ENCODE measurements at places on chromosomes 1 and 21.

DNA sequence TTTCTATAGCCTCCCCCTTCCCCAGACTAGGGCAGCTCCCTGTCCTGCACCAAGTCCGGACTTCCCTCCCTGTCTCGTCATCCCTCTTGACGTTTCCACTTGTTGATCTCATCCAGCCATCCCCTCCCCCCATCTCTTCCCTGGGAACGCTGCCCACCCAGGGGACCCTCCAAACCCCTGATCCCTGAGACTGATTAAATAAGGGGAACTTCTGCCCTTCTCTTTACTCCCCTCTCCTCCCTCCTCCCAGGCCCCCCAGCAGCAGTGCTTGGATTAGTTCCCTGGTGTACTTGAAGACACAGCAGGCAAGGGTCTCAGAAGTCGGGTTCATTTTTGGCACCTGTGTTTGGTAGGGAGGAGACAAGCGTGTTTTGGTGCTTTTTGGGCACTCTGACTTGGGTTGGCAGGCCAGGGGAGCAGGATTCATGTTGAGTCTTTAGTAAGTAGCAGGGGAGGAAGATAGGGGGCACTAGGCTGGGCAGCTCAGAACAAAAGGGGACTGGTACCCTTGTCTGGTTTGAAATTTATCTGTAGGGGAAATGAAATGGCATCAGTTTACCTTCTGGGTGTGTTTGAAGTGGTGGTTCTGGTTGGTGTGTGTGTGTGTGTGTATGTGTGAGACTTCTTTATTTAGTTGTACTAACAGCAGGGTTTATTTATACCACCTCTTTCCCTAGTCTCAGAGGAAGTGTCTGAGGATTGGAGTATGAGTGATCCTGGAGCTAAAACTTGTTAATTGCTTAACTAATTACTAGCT, 11.1 kb downstream of the VANGL2 start:
- DNase-seq = peak; percentile 65

DNA sequence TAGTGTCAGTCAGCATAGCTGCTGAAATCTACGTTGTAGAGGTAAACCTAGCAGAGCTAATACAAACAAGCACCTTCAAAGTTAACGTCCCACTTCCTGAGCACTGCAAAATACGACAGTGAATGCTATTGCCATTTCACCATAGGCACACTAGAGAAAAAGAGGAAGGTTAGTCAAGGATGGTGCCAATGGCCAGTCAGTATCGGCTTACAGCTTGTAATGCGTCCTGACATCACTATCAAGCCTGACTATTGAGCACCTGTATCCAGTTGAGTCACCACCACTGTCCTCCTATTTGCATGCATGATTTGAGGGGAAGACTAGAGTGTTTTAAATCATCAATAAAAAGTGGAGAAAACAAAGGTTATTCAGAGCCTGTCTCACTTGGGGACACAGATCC, 34.4 kb downstream of the NUCKS1 start:
- no peak for DNase-seq

DNA sequence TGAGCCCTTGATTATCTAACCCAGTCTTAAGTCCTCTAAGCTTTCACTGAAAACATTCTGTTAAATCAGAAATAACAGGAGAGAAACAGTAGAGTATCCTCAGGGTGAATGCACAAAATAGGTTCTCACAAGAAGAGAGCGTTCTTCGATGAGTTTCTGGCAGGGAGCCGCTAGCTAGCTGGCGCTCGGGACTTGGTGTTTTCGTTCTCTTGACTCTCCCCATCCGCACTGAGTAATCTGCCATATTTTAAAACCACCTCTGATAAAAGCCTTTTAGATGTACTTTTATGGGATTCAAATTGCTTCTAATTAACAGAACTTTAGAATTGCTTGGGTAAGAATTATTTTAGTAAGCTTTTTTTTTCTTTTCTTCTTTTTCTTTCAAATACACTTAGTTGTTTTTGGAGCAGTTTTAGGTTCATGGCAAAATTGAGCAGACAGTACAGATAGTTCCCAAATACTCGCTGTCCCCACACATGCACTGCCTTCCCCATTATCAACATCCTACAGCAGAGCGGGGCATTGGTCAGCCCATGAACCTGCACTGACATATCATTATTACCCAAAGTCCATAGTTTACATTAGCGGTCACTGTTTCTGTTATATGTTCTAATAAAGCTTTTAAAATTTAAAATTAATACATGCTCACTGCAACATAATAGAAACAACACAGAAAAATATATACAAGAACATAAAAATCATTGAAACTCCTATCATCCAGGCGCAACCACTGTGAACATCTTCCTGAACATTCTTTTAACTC, 35.4 kb downstream of the PRDM2 start:
- no peak for DNase-seq

- DNase-seq = no peak
Measured at GRCh38 chr1:20485527-20486456, at the start of gene CAMK2N1. Gene CAMK2N1 (minus strand): TSS chr1:20486210. CDS start chr1:20485379, 831 bp downstream.

GRCh38 chr1:74399249-74399648, 113.2 kb downstream of the LRRC53 start:
- no peak for DNase-seq

GRCh38 chr1:222892137-222892769, 77.4 kb downstream of the DISP1 start:
- no peak for DNase-seq

DNA sequence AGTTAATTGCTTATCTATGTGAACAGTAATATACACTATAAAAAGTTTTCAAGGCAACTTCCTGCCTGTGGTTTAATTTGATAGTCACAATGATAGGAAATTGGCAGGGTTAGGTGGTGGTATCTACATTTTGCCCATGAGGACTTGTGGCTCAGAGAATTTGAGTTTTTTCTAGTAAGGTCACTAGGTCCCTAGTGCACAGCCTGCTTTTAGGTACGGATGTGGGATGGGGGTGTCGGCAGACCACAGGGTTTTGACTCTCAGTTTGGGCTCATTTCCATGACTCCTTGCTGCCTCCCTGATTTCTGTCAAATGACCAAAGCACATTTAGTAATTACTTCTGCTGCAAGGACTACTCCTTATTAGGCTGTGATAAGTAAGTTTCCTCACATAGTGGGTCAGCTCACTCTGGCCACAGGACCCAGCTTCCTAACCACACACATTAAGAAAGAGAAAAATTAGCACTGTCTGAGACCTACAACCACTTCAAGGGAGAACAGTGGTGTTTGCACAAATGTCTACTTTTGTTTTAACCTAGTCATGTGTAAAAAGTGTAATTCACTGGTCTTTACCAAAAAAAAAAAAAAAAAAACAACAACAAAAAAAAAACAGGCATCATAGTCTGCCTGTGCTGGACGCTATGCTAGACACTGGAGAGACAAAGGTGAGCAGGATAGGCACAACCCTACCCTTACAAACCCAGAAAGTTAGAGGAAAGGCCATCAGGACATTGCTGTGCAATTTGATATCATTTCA, 43.7 kb downstream of the MRPL39 start:
- DNase-seq = no peak

DNA sequence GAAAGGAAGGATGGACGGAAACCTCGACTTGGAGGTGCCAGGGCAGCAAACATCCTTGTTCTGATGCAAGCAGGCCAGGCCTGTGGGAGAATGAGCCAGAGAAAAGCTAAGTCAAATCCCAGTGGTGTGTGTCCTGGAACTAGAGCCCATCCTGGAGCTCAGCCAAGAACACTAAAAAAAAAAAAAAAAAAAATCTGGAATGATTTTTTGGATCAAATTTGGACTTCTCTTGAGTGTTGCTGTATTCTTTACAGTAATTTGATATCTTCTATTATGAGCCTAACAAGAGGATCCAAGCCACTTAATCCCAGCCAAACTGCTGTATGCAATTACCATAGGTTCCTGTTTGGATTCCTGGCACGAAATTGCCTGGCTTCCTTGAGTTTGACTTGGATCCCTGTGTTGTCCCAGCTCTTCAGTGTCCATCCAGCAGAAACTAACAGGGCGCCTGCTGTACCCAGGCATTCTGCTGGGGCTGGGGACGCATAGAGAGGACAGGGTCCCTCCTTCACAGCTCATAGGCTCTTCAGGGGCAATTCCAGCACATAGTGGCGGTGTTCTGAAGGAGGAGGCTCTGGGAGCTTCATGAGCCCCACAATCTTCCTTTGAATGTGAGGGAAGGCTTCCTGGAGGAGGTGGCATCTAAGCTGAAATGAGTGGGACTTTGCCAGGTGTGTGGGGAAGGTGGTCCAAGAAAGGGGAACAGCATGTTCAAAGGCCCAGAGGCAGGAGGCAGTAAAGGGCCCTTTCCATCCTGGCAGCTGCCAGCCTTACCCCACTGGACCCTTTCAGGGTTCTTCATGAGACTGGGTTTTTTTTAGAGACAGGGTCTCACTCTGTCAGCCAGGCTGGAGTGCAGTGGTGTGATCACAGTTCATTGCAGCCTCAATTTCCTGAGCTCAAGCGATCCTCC, 24.7 kb downstream of the EPHX1 start:
- peak; percentile 83 for DNase-seq

GRCh38 chr1:229437443-229437842, 3.5 kb upstream of the ACTA1 start:
- no peak for DNase-seq

- DNase-seq = no peak
Measured at GRCh38 chr1:8263791-8264190, 54.1 kb upstream of the SLC45A1 start.

DNA sequence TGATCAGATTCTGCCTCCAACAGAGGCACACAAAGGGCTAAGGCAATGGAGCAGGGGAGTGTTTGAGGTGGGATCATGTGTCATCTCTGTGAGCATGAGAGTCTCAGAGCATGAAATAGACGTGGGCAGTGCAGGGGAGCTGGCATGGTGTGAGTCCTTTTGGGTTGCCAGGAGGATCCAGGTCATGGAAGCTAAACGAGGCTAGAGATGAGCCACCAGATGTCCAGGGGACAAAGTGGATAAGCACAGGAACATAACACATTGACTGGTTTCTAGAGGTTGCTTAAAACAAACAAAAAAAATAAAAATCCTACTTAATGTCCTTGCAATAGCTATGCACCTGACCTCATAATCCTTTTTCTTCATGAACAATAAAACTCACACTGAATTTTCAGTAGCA, 254.8 kb upstream of the GREM2 start:
- no peak for DNase-seq

- DNase-seq = no peak
Measured at GRCh38 chr21:31382060-31382459, 38.0 kb upstream of the TIAM1 start.

DNA sequence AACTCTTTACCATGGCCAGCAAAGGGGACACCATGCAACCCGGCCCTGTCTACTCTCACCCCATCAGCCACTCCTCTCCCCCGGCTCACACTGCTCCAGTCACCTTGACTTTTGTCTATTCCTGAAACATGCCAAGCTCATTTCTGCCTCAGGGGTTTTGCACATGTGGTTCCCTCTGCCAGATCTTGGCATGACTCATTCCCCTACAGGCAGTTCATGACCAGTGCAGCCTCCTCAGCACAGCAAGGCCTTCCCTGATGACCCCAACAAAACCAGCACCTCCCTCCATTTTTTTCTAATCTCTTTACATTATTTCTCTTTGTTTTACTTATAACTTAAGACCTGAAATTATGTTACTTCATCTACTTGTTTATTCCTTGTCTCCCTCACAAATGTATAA, 58.6 kb upstream of the GJB5 start:
- DNase-seq = no peak

GRCh38 chr21:41604583-41605041, 96.7 kb upstream of the TMPRSS2 start:
- DNase-seq = no peak

- no peak for DNase-seq
Measured at GRCh38 chr1:33925586-33925985, 61.7 kb downstream of the HMGB4 start.

- no peak for DNase-seq
Measured at GRCh38 chr1:107555578-107555977, 409.4 kb downstream of the VAV3 start.

All from left forelimb (tissue), 1 donor.